ENCODE measurements at places on chromosomes 11 and 22.
A peak's percentile ranks its signal among the peaks of the same experiment; 100 is the strongest.

DNA sequence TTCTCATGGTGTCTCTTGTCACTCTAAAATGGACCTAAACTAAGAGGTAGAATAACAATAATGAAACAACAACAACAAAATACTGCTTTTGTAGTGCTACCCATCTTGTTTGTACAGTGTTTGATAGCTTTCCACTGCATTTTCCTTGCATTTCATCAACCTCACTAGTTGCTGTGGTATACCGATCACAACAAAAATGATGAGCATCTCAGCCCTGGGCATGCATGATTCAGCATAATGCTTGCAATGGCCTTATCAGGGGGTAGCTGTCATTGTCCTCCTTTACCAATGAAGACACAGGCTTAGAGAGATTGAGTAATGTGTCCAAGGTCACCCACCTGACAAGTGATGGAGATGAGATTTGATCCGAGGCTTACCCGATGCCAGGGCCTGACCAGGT is 682.5 kb downstream of the NTM start:
- no peak for DNase-seq

- no peak for DNase-seq
Observed at GRCh38 chr11:2980168-2980840, 11.8 kb downstream of the NAP1L4 start.

- DNase-seq, result no peak
Observed at GRCh38 chr22:30612789-30613188, 5.8 kb downstream of the TCN2 start.

DNA sequence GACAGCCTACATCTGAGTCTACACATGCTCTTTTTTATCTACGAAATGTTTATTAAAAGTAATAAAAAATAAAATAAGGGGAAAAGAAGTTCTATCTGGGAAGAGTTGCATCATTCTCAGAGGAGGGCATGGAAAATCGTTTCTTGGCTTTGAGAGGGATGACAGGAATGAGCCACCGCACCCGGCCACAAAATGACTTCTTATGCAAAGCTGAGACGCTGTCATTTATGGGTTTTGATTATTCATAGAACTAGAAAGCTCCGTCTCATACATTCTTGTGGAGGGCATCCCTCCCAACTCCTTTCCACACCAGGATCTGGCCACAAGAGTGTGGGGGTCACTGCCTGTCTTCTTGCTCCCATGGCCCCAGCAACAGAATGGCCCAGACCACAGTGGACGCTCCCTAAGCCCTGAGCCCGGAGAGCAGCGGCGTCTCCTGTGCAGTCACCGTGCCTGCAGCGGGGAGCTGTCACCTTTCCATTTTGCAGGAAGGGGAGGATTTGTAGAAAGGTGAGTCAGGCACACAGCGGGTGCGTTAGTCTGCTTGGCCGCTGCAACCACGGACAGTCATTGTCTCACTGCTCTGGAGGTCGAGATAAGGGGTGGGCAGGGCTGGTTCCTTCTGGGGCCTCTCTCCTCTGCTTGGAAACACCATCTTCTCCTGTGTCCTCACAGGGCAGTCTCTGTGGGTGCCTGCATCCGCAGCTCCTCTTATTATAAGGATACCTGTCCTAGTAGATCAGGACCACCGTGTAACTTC is 1388.7 kb downstream of the BRD1 start:
- DNase-seq, result no peak

DNA sequence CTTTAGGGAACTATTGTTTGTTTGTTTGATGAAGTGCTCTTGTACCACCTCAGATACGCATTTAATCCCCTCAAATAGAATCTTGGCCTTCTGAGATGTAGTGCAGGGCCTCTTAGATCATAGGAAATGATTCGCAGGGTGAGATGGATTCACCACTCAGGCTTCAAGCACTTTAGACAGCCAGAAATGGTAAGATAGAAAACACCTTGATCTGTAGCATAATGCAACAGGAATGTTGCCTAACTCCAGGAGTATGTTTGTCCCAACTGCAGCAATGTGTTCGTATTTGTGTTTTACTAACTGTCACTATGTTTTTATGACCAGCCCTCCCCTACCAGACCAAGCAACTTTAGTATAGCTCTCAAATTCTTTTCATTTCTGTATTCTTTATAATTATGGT is 761.2 kb downstream of the NELL1 start:
- no peak for DNase-seq

- DNase-seq, result no peak
Observed at GRCh38 chr11:109734566-109734965, 312.6 kb downstream of the C11orf87 start.

GRCh38 chr11:127275774-127276173 is 275.2 kb upstream of the KIRREL3 start:
- no peak for DNase-seq

- DNase-seq, result no peak
Observed at GRCh38 chr22:30876915-30877553, 91.5 kb downstream of the MORC2 start.

DNA sequence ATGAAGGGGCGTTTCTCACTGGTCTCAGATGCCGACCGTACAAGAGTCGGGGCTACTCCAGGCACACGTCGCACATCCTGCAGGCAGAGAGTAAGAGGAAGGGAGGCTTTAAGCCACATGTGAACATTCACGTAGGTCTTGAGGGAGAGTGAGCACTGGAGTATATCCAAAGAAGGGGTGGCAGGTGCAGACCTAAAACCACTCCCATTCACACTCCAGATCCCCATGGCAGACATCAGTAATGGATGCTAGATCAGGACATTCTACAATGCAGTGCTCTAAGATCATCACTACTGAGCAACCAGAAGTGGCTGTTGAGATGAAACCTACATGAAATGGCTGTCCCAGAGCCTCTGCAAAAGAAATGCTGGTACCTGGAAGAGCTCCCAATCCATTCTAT is 39.0 kb downstream of the WT1 start:
- no peak for DNase-seq

- peak; percentile 21 for DNase-seq
Observed at GRCh38 chr11:10657308-10658271, 36.0 kb downstream of the IRAG1 start.

DNA sequence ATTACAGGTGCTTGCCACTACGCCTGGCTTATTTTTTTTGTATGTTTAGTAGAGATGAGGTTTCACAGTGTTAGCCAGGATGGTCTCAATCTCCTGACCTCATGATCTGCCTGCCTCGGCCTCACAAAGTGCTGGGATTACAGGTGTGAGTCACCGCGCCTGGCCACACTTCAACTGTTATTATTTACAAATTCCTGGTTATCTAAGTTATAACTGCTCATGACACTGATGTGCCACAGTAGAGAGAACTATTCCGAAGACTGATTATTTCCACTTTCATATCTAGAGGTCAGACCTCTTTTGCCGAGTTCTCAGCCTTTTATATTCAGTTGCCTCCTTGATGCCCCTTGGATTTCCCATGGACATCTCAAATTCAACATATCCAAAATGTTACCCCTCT is 3.9 kb upstream of the NUP160 start:
- DNase-seq, result no peak

DNA sequence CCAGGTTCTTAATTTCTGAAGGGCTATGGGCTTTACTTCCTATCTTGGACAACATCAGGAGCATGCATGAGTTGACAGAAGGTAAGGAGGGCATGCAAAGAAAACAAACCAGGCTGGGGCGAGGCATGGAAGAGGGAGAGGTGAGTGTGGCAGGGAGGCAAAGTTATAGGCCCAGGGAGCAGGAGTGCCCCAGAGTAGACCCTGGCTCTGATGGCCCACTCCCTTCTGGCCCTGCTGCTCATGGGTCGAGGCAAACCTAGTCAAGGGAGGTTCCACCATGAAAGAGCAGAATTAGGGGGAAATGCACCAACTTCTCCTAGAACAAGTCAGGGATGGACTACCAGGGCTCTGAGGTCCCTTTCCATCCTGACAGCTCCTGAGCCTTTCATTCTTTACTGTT is 10.2 kb downstream of the CHRNA10 start:
- DNase-seq, result no peak

DNA sequence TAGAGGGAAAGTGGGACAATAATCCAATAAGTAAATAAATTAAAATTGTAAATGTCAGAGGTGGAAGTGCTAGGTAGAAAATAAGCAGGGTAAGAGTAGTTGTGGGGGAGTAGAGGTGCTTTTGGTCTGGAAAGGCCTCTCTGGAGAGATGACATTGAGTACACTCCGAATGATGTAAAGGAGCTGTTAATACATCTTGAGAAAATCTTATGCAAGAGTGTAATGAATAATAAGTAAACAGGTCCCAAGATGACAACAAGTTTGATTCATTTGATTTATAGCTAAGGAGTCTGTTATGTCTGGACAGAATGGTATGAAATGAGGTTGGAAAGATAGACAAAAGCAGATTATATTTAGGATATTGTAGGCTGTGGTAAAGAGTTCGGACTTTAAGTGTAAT is 87.5 kb downstream of the TMEM135 start:
- DNase-seq, result no peak

DNA sequence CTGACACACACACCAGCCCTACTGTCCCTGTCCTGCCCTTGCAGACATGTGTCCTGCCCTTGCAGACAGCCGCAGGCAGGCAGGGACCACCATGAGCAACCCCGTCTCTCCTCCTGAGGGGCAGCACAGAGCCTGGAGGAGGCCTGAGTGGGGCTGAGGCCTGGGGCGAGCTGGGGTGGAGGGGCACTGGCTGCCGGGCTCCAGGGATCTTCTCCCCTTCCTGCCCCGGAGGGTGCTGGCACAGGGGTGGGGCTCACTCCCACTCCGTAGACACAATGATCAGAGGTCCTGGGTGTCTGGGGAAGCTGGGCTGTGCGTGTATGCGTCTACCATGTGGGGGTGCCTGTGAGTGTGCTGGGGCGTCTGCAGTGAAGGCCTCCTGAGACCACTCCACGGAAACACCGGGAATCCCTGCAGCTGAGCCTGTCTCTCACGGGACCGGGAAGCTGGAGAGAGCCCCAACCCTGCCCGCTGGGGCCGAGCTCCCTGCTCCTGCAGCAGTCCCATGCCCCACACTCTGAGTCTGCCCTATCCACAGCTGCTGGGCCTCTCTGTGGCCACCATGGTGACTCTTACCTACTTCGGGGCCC is 588 bp downstream of the TSPAN32 start:
- no peak for DNase-seq

DNA sequence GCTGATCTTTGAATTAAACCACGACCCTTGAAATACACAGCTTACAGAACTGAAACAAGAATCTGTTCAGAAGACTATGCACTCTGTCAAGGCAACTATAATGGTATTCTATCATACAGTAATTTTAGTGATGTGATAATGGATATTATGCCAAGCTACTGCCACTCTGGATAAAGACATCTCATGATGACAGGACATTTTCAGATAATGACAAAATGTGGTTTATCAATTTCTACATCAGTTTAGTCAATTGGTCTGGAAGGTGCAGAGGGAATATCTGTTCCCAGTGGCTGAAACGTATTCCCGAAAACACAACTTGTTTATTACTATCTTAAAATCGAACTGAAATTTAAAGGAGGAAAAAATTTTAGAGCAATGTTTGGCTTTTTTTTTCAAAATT is 1009.6 kb upstream of the CCDC90B start:
- no peak for DNase-seq

DNA sequence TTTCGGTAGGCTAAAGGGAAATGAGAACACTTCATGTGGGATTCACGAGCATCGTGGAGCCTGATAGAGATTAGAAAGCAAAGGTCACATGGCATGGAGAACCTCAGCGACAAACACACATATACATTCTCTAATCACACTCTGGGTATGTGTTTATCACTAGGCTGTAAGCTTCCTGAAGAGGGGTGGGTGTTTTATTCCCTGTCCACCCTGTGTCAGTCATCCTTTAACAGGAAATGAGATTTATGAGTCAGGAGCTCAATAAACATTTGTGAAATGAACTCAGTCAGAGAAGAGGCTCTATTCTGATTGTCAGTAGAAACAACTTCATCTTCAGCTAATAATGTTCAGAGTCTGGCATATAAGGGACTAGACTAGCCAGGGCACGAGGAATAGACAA is 71.7 kb upstream of the EIF3M start:
- DNase-seq, result peak; percentile 78

- DNase-seq, result no peak
Observed at GRCh38 chr22:33871935-33872334, 48.3 kb downstream of the LARGE1 start.

- no peak for DNase-seq
Observed at GRCh38 chr22:38699143-38699542, 1.6 kb downstream of the JOSD1 start.

- DNase-seq, result peak; percentile 39
Observed at GRCh38 chr22:44723801-44724200, 21.8 kb downstream of the PRR5 start.

GRCh38 chr11:3000032-3000961 is 8.2 kb upstream of the NAP1L4 start:
- DNase-seq, result no peak

GRCh38 chr22:46796566-46797195 is 34.2 kb downstream of the TBC1D22A start:
- no peak for DNase-seq

DNA sequence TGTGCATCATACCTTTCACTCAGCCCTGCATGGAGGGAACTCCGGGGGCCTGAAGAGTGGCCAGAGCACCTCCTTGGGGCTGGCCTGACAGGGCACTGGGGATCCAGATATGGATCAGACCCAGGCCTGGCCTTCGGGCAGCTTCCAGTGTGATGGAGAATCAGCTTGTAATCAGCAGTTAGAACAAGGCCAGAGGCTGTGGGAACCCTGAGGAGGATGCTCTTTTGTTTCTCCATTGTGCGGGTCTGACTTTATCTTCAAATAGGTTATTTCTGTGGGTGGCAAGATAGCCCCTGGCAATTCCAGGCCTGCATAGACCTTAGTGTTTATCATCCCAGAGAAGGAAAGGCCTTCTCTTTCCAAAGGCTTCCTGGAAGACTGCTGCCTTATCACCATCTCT is 12.3 kb downstream of the DGAT2 start:
- DNase-seq, result no peak

- DNase-seq, result peak; percentile 69
Observed at GRCh38 chr11:13140873-13141655, 131.9 kb downstream of the RASSF10 start.

GRCh38 chr22:39815932-39816331 is 77.6 kb downstream of the ENTHD1 start:
- no peak for DNase-seq

- DNase-seq, result no peak
Observed at GRCh38 chr22:45657701-45658100, 13.9 kb upstream of the ATXN10 start.

Measured in PC-3 (cell line).